SW480 (cell line): ENCODE measurements at places on chromosomes 6 and 20.

- no peak for DNase-seq
These were observed 47.5 kb downstream of the FOXC1 start for GRCh38 chr6:1657116-1657770.

DNA sequence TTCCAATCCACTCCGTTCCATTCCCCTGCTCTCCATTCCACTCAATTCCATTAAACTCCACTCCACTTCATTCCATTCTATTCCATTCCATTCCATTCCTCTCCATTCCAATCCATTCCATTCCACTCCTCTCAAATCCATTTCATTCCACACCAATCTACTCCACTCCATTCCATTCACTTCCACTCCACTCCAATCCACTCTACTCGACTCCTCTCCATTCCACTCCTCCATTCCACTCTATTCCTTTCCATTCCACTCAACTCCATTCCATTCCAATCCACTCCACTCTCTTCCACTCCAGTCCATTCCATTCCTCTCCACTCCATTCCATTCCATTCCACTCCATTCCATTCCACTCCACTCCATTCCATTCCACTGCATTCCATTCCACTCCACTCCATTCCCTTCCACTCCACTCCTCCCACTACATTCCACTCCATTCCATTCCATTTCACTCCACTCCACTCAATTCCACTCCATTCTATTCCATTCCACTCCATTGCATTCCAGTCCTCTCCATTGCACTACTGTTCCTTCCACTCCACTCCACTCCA lies 22.6 kb upstream of the DEFB125 start:
- no peak for DNase-seq

- DNase-seq = no peak
These were observed 69.0 kb downstream of the ID4 start for GRCh38 chr6:19906171-19906570.

DNA sequence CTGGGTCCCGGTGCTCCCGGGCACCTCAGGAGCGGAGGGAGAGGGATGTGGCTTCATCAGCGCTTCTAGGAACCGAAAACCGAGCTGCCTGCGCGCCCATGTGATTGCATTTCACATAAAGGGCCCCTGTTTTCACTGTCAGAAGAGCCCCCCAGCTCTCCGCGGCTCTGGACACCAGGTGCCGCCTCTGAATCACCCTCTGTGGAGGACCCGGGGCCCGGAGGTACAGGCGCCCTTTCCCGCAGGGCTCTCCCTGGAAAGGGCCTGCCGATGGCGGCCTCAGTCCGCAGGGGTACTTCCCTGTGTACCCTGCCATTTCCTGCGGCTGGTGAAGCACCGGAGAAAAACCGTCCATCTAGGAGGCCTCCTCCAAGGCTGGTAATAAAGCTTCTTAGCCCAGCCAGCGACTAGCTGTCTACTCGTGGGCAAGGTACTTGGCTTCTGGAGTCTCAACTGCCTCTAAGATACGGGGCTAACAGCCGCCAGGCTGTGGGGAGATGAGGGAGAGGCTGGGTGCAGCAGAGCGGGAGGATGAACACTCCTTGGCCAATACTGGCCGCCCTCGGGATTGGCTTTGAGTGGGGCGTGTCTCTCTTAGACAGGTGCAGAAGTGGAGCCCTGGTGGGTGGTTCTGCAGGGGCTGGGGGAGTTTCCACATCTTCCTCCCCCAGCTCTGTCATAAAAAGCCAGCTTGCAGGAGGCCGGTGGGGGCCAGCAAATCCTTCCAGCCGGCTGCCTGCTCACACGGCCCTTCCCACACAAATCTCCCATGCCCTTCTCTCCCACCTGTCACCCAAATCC lies 1.6 kb downstream of the PPP1R16B start:
- no peak for DNase-seq
